ENCODE measurements at places on chromosomes 12 and 14.

GRCh38 chr12:91620992-91621391, 438.4 kb upstream of the DCN start:
- no peak for DNase-seq

DNA sequence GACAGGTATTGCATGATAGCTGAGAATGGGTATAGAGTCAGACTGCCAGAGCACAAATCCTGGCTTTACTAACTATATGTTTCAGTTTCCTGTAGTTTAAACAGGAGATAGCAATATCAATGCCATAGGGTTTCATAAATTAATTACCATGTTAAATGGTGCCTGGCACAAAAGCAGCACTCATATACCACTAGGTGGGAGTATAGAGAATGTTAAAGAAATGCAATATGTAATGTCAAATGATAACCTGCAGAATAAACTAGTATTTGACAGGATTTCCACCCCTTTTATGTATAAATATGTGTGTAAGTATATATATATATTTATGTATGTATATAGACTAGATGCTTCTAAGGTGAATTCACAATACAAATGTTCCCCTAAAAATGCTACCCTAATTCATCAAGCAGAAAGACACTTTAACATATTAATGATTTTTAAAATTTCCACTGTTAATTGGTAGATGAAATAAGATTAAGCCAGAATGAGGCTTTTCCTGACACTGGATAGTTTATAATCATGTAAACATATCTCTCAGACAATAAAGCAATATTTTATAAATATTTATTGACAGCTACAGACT, 8.6 kb downstream of the WDR89 start:
- no peak for DNase-seq

GRCh38 chr12:54207539-54208294, 18.9 kb upstream of the SMUG1 start:
- DNase-seq: peak; percentile 49

DNA sequence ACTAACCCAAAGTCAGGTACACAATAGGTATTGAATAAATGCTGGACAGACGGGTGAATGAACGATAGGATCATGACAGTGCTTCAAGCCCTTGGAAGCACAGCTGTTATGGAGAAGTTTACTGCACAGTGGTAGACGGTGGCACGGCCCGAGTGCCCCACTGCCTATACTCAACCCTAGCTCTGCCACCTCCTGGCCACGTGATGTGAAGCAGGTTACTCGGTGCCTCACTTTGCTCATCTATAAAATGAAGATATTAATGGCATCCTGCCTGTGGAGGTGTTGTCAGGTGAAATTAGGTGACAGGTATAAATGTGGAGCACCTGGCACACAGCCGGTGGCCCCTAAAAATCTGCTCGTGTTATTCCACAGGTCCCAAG, 5.8 kb downstream of the ASB2 start:
- DNase-seq: peak; percentile 57

DNA sequence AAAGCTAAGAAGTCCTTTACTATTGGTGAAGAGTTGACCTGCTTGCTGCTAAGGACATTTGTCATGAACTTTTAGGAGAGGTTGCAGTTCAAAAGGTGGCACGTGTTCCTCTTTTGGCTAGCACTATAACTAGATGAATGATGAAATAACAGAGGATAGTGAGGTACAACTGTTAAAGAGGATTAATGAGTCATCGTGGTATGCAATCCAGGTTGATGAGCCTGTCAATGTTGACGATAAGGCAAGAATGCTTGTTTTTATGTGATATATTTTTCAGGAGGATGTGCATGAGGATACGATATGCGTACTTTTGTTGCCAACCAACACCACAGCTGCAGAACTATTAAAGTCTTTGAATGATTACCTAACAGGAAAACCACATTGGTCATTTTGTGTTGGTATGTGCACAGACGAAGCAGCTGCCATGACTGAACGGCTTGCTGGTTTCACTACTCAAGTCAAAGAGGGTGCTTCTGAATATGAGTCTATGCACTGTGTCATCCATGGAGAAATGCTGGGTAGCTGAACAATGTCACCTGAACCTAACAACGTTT, 10.6 kb downstream of the CEP128 start:
- DNase-seq: no peak

- no peak for DNase-seq
Measured at GRCh38 chr12:130120012-130120805, 42.1 kb upstream of the FZD10 start.

- peak; percentile 38 for DNase-seq
Measured at GRCh38 chr12:31682136-31682962, 22.9 kb downstream of the ETFBKMT start.

- DNase-seq: no peak
Measured at GRCh38 chr12:13193505-13194231, 2.9 kb upstream of the EMP1 start.

- no peak for DNase-seq
Measured at GRCh38 chr12:108622421-108622820, 11.3 kb downstream of the SELPLG start.

DNA sequence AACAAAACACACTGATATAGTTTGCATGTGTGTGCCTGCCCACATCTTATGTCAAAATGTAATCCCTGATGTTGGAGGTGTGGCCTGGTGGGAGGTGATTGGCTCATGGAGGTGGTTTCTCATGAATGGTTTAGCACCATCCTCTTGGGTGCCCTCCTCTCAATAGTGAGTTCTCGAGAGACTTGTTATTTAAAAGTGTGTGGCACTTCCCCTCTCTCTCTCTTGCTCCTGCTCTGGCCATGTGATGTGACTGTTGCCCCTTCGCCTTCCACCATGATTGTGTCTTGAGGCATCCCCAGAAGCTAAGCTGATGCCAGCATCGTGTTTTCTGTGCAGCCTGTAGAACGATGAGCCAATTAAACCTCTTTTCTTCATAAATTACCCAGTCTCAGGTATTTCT, 454.1 kb upstream of the DCN start:
- DNase-seq: no peak

DNA sequence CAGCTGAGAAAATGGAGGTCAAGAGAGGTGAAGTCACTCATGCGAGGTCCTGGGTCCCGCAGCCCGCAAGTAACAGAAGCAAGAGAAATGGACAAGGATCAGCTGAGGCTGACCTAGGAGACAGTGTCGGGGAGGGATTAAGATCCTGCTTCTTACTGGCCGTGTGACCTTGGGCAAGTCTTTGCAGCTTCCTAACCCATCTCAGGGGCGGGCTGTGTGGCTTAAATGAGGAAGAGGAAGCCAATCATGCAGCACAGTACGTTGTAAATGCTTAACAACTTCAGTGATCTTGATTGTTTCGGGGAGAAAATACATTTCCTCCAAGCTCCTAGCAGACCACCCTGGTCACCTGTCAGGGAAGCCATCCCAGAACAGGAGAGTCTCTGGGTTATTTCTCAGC, 7.1 kb upstream of the PGF start:
- no peak for DNase-seq

DNA sequence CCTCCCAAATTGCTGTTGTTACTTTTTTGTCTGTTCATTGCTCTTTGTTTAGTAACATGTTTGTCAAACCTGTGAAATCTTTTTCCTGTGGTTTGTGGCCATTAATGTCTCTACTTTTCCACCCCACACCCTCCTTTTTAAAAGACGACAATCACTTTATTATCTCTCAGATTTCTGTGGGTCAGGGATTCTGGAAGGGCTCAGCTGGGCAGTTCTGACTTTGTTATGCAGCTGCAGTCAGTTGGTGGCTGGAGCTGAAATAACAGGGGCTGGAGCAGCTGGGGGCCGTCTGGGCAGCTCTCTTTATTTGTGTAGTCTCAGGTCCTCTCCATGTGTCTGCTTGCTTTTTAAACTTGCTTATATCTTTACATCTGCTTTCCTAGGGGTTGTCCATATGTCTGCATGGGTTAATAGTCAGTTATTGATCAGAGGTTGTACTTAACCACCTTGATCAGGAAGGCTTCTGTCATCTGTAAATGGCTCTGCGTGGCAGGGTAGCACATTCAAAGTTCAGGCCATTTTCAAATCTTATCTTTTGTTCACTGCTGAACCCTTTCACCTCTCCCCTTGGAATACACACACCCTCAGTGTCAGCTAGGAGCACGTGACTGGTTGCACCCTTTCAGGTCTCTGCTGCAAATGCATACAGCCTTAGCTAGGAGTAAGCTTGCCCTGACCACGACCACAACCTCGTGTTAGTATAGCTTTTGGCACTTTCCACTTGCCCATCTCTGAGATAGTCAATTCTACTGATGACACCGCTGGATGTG, 27.9 kb downstream of the BORCS5 start:
- no peak for DNase-seq

GRCh38 chr12:6218347-6218925, 18.2 kb downstream of the CD9 start:
- no peak for DNase-seq

All from stimulated activated CD4-positive, alpha-beta T cell treated with anti-CD3 and anti-CD28 coated beads, TNF-alpha, amount 100 ng/mL, for 1 hour (primary cell).